ENCODE measurements at places on chromosomes 3 and 15.

DNA sequence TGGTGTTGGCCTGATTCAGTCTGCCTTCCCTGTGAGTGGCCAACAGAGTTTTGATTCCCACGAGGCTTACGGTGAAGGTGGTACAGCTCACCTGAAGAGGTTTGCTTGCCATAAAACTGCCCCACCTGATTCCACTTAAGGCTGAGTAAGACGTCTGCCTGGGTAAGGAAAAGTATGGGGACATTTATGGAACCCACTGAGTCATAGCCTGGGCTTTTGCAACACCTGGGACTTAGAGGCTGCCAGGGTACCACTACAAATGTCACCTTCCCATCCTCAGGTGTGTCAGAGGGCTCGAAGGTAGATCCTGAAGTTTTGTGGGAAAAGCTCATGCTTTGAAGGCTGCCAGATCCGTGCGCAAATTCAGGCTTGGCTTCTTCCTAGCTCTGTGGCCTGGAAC, 56.9 kb upstream of the SLCO2A1 start:
- no peak for DNase-seq

- no peak for DNase-seq
Observed at GRCh38 chr3:142947799-142948575, 15.5 kb downstream of the PAQR9 start.

DNA sequence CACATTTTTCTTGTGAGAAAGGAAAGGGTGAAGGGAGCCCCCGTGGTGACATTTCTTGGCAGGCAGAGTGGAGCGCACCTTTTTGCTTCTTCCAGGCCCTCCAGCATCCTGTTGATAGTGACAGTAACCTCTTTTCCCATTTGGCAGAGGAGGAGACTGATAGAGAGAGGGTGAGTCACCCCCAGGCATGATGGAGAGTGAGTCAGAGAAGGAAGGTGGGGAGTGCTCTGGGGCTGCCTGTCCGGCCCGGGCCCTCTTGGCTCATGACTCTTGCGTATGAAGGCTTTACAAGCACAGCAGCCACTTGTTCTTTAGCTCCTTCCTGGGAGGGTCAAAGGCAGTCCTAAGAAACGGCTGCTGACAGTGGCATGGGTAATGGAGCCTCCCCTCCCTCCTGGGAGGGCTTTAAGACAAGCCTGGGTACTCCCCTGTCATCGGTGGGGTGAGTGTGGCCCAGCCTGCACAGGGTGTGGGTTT, 16.0 kb downstream of the ANKRD63 start:
- DNase-seq = no peak

DNA sequence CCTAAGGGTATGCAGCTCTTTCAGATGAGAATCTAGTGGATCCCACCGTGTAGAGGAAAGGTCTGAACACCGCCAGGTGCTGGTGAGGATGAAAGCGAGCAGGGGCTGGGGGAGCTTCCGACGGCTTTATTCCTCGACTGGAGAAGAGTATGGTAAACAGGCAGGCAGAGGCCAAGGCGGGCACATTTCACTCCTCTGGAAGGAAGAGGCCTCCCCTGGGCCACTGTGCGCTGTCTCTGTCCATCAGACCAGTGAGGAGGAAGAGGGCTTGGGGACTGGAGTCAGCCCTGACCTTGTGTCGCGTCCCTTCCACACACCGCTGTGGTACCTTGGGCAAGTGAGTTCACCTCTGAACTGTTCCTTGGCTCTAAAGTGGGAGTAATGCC, 4.2 kb downstream of the GHRL start:
- DNase-seq = no peak

DNA sequence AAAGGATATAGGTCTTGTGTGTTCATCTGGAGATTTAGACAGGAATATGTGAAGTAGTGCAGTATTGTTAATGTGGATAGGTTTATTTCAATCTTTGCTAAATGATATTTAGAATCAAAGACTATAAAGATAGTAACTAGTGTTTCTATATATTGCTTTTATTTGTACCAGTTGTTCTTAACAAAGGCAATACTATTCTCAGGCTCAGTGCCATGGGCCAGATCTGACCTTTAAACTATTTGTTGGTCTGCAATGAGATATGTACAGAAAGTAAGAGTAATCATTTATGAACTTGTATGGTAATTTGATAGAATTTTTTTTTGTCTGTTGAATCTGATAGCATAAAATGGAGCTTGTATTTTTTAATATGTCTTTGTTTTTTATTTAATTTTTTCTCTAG, 146.7 kb upstream of the AZI2 start:
- DNase-seq = no peak

DNA sequence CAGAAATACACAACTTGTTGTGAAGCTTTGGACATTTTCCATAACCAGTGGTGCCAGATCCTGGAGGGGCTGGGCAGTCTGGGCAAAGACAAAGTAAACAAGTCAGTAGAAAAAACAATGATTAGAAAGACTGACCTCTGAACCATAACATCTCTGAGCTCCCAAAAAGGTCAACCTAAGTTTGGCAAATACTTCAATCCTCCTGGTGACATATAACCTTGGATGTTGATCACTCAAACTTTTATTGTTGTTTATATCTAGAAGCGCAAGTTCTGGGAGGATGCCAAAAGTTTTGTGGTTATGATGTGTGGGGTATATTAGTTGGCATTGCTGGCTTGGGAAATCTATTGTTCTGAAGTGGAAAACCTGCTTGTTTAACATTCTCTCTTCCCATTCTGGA, 257.7 kb downstream of the DIPK2A start:
- no peak for DNase-seq

DNA sequence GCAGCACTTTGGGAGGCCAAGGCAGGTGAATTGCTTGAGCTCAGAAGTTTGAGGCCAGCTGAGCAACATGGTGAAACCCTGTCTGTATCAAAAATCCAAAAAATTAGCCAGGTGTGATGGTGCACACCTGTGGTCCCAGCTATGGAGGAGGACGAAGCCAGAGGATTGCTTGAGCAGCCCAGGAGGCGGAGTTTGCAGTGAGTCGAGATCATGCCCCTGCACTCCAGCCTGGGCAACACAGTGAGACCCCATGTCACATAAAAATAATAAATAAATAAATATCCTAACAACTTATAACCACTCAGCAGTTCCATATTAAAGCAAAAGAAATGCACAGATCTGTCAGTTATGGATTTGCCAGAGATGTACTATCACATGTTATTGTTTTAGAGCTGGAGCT, 62.6 kb downstream of the LMLN start:
- DNase-seq = no peak

GRCh38 chr15:59721411-59721810, 32.3 kb upstream of the BNIP2 start:
- no peak for DNase-seq

- DNase-seq = no peak
Observed at GRCh38 chr3:123791898-123792297, 92.2 kb downstream of the MYLK start.

DNA sequence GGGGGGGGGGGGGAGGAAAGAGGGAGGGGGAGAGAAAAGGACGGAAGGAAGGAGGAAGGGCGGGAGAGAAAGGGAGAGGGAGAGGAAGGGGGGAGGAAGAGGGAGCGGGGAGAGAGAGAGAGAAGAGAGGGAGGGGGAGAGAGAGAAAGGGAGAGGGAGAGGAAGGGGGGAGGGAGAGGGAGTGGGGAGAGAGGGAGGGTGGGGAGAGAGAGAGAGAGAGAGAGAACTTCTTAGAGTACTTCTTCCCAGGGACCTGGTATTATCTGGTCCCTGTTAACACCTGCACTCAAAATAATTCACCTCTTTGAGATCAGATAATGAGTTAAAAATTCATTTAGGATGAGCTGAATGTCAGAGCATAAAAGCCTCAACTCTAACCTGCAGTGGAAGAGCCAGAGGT, 1.1 kb downstream of the SEC13 start:
- no peak for DNase-seq

- DNase-seq = no peak
Observed at GRCh38 chr15:70354346-70354905, 256.7 kb upstream of the TLE3 start.

DNA sequence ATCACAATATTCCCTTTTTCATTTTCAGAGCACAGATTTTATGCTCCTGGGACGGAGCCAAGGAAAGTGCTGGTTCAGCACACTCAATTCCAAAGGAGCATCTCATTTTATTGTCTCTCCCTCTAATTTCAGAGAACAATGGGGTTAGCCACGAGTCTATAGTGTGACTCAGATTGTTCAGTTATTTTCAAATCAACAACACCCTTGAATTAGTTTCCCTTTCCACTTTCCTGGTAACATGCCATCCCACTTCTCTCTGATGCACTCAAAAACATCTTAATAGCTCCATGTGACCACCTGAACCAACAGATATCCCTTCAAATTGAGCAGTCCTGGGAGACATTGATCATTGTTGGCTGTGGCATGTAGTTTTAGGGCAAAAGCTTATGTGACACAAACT, 389.7 kb upstream of the MDFIC2 start:
- DNase-seq = no peak

- DNase-seq = no peak
Observed at GRCh38 chr3:54087581-54088410, 34.6 kb upstream of the CACNA2D3 start.

DNA sequence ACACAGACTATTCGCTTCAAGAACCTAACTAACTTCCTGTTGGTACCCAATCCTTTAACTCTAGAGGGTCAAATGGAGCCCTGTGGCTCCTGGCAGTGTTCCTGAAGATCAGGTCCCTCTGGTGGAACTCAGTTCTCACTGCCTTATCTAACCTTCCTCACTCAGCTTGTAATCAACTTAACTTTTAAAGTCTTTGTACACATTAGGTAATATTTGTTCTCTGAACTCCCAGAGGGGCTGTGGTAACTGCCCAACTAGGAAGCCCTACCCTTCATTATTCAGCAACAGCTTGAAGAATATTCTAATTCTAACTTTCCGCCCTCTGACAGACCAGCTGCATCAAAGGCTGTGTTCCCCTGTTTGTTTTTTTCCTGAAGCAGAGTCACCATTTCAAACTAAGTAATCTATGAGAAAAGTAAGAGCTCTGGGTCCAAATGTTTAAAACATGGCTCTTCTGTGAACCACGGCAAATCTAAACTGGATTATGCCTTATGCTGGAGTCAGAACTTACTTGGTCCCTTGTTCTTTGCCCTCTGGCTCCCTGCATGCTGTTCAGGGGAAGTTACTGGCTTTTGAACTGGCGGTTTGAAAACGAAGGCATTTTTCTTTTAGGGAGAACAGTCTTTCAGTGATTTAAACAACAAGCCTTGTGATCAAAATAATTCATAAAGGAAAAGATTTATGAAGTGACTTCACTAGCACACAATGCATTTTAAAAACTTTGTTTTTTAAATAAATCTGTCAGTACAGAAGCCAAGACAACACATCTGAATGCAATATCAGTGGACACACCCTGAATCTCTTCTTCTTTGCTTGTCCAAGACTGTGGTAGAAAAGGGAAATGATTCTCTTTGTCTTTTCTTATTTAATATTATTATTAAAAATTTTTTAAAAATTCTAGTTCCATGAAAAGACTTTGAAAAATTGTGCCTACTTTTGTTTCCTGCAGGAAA, 365.6 kb downstream of the TIGIT start:
- no peak for DNase-seq

DNA sequence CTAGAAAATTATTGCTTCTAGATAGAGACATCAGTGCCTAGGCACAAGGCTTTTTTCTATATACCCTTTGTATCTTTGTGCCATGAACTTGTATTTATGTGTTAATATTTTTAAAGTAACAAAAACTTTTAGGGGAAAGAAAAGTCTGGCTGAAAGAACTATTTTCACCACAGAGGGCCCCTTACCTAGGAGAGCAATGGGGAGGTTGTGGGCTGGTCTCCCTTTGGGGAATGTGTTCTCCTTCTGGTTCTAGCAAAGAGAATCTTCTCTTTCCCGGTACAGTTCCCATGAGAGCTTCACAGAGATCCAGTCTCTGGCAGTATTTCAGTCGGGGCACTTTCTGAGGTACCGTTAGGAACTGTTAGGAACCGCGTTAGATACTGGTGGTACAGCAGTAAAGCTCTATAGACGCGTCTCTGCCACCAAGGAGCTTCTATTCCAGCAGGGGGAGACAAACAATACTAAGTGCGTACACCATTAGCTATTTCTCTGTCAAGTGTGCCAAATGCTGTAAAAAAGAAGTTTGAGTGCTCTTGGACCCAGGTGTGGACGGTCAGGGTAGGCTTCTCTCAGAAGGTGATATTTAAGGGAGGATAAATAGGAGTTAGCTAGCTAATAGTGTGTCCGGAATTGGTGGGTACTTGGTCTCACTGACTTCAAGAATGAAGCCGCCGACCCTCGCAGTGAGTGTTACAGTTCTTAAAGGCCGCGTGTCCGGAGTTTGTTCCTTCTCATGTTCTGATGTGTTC, 4.6 kb upstream of the EPB42 start:
- DNase-seq = no peak

DNA sequence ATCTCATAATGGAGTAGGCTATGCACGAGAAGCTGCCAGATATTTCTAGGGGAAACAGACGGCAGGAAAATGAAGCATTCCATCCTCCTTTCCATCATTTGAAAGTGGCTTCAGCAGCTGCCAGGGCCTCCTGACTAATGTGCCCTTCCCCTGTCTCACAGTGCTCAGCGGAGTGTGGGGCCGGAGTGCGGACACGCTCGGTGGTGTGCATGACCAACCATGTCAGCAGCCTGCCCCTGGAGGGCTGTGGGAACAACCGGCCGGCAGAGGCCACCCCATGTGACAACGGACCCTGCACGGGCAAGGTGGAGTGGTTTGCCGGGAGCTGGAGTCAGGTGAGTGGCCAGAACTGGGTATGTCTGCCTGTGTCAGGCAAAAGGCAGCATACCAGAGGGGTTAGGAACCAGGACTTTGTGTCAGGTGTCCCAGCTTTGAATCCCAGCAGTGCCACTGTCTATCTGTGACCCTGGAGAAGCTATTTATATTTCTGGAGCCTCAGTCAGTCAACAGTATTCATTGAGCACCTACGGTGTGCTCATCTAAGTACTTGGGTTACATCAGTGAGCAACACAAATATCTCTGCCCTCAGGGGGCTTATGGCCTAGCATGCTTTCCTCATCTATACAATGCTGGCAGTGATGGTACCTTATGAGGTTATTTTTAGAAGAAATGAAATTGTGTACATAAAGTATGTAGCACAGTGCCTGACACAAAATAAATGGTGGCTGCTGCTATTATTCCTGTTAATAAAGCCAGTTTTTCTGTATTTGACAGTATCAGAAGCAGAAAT, 52.4 kb upstream of the NR2E3 start:
- no peak for DNase-seq

DNA sequence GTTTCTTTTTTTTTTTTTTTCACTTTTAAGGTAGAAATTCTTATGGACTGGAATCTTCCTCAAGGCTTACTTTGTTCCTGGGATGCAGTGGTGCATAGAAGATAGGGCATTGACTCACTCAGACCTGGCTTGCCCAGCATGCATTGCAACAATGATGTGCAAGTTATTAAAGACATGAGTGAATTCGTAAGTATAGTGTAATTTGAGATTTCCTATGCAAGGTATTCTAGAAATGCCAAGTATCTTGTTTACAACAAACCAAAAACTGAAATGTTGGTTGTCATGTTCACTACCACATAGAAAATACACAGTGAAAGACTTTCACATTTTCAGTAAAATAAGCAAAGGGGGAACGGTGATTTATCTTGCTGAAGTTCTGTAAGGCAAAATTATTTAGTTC, 56.5 kb upstream of the FNDC3B start:
- DNase-seq = no peak

GRCh38 chr3:137062250-137062649, 104.5 kb downstream of the IL20RB start:
- DNase-seq = no peak
